ENCODE measurements at places on chromosomes 11 and 22.

- no peak for DNase-seq
Measured at GRCh38 chr22:22939588-22940368, 52.2 kb downstream of the IGLL5 start.

- no peak for DNase-seq
Measured at GRCh38 chr22:17851759-17852158, 77.5 kb upstream of the BID start.

DNA sequence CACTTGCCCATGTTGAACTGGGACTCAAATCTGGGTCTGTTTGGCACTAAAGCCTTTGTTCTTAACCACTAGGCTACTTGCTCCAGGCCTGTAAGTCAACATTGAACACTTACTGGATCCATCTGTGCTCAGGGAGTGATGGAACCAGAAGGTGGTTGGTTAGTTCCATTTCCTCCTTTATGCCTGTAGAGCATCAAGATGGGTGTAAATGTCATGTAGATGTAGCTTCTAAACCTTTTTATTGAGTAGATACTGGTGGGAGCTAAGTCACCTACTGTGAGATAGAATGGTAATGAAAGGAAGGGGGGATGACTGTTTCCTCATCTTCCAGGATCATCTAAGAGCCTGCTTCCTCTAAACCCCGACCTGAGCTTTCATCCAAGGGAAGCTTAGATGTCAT, 38.6 kb upstream of the ALKBH3 start:
- no peak for DNase-seq

- no peak for DNase-seq
Measured at GRCh38 chr22:39024519-39025308, 3.8 kb downstream of the APOBEC3D start.

DNA sequence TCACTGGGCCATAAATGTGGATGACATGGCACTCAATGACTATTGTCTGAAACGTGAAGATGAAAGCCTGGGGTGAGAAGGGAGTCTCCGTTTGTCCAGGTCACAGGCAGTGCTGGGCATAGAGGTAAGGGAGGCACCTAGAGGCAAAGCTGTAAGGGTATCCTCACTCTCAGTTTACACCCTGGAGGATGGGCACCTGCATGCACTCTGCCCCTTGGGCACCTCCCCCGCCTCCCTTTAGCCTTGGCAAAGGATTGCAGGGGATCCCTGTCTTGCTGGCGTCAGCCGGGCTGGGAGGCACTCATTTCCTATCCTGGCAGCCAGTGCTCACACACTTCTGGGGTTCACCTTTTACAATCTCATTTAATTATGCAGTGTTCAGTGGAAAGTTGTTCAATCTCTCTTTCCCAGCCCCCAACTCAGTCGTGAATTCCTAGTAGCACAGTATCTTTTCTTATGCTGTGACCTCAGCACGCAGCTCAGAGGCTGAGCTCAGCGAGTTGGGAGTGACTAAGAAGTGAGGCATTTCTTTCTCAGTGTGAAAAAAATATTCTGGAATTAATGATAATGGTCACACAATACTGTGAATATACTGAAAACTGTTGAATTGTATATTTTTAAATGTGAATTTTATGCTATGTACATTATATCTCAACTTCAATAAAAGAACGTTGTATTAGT, 866.6 kb downstream of the BRD1 start:
- no peak for DNase-seq

- DNase-seq = no peak
Measured at GRCh38 chr11:38683484-38683883, 2085.4 kb upstream of the RAG2 start.

GRCh38 chr11:99432677-99433076, 411.9 kb downstream of the CNTN5 start:
- DNase-seq = no peak

GRCh38 chr22:48171271-48171691, 1408.8 kb downstream of the TBC1D22A start:
- no peak for DNase-seq

DNA sequence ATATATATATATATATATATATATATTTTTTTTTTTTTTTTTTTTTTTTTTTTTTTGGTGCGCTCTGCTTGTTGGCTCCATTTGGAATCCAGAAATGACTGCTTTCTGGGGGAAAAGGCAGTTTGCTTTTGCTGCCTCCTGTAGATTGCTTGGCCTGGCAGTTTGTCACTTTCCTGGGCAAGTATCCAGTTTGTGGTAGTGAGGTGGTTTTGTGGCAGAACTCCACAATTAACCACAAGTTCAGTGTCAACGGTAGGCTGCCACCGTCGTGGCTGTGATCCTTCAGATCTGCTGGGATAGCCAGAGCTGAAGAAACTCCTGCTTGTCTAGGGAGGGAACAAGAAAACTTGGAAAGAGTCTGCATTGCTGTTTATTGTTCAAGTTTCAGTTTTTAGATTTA, 5.0 kb upstream of the PDE3B start:
- DNase-seq = no peak

- DNase-seq = no peak
Measured at GRCh38 chr11:70621241-70621640, 222.9 kb downstream of the CTTN start.

- DNase-seq = no peak
Measured at GRCh38 chr11:17510507-17511206, 33.6 kb downstream of the USH1C start.

GRCh38 chr11:71505001-71505400, 22.1 kb upstream of the KRTAP5-7 start:
- no peak for DNase-seq

GRCh38 chr11:57560146-57560545, 7.3 kb downstream of the UBE2L6 start:
- no peak for DNase-seq

DNA sequence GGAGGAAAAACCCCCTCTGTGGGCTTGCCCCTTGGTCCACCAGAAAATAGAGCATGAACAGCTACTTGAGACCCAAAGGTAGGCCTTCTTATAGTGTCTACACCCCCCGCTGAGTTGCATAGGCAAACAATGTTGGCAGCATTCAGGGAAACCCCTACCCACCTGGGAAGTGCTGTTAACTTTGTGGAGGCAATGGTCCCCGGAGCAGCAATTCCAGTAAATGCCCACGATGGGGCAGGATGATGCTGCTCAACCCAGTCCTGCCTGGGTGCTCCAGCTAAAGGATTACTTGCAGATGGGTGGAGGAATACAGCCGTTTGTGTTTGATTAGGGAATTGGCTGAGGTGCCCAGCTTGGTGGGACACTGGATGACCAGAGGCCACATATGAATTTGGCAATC, 381.3 kb upstream of the ANO5 start:
- DNase-seq = no peak

- no peak for DNase-seq
Measured at GRCh38 chr11:60977224-60977623, 5.7 kb downstream of the CD6 start.

DNA sequence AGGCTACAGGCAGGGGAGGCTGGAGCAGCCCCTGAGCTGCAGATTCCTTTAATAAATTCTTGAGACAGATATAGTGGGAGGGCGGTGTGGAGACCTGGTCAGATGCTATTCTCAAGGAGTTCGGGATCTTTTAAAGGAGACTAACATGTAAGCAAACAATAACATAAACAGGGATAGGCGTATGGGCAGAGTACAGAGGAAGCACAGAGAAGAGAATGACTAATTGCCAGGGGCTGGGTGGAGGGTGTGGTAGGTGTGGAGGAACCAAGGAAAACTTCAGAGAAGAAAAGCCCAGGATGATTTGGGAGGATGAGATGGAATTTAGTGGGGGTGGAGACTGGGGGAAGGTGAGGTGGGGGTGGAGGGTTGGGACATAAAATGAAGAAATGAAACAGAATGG, 9.7 kb upstream of the HEPHL1 start:
- no peak for DNase-seq

DNA sequence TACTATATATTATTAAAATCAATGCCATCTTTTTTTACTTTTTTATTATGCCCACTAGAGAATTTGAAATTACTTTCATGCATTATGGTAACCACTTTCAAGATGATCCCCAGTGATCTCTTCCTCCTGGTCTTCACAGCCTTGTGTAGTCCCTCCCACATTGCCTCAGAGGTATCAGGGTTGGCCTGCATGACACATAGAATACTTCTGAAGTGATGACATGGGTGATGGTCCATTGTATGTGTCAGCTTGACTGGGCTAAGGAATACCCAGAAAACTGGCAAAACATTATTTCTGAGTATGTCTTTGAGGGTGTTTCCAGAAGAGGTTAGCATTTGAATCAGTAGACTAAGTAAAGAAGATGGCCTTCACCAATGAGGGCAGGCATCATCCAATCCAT, 14.2 kb upstream of the ISX start:
- DNase-seq = no peak

DNA sequence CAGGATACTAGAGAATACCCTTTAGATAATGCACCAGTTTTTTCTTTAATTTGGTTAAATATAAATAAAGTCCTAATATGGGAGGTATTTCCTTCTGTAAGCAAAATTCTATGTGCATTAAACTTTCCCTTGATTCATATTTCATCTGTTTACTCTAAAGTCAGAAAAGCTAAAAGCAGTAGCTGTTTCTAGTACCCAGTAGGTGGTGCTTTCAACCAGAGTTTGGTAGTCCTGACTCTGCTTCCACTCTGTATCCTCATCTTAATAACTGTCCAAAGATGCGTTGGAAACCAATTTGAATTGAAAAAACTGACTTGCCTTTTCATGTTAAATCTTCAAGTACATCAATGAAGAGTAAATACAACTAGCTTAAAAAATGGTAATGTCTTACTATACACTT, 1065.2 kb downstream of the JRKL start:
- no peak for DNase-seq

DNA sequence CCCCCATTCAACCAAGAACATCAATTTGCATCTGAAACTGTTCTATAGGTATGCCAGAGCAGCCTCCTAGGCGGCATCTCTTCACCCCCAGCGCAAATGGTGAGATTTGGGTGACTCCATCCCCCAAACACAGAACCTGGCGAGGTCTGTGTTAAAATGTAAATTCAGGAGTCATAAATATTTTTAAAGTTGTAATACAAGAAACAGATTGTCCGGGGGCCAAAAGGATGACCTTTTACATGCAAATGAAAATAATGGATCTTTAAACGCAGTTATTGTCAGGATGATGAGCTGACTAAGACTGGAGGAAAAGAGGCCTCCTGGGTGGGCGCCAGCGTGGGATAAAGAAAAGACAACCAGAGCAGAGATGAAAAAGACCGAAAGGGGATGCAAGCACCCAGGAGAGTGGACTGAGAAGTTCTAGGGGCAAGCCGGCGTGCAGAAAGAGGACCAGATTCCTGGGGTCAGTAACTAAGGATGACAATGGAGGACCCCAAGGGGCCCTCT, 16.0 kb upstream of the ADA2 start:
- no peak for DNase-seq

DNA sequence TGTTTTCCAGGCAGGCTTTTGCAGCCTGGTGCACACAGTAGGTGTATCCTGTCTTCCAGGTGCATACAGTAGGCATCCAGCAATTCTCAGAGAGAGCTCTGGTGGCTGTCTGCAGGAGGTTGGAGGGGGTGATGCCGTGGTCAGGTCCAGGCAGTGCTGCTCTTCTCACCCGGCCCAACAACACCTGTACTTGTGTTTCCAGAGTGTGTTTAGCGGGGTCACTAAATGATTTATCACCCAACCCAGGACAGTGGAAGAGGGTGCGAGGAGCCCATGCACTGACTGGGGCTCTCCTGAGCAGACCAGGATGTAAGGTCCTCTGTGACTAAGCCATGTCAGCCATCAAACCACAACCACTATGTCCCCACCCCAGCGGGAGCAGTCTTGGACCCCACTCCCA, 18.6 kb upstream of the FGF3 start:
- DNase-seq = no peak

- no peak for DNase-seq
Measured at GRCh38 chr22:38827510-38827909, 16.3 kb downstream of the NPTXR start.

DNA sequence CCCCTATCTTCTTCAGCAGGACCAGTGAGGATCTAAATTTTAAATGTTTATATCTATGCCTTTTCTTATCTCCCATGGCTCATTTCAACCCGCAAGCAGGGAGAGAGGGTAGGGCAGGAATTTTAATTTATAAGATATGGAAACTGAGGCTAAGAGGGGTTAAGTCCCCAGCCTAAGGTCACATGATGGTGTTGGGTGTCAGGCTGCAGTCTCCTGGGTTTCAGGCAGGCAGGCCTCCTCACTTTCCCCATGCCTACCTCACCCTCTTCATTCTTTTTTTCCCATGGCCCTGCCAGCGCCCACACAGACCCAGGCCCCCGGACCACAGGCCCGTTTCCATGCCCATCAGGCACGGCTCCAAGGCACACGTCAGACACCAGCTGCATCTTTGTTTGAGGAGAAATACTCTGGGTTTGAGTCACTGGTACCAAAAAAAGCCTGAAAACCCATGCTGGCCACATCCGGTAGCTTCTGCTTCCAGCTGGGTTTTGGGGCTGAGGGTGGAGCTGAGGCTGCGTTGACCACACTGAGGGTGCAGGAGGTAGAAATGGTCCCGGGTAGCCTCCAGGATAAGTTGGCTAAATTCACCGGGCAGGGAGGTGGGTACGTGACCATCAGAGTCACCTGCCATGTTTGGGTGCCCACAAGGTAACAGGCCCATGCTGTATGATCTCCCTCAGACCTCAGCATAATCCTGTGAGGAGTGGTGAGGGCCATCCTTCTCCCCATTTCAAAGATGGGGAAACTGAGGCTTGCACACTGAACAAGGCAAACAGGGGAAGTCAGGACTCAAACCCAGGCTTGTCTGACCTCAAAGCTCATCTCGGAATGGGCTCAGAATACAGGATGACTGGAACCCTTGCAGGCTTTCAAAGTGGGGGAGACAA, 7.5 kb downstream of the CRYBB1 start:
- no peak for DNase-seq

- DNase-seq = no peak
Measured at GRCh38 chr11:123558536-123559315, 95.7 kb downstream of the SCN3B start.

GRCh38 chr22:47593291-47593690, 830.8 kb downstream of the TBC1D22A start:
- no peak for DNase-seq

GRCh38 chr11:71441251-71441650, 6.9 kb downstream of the DHCR7 start:
- no peak for DNase-seq

- no peak for DNase-seq
Measured at GRCh38 chr11:5818245-5818886, 9.6 kb downstream of the OR52N2 start.

GRCh38 chr22:25102722-25103121, 96.9 kb upstream of the CRYBB3 start:
- DNase-seq = no peak

- no peak for DNase-seq
Measured at GRCh38 chr22:38613588-38613987, 42.6 kb downstream of the FAM227A start.

GRCh38 chr22:19679522-19680101, 34.7 kb upstream of the SEPTIN5 start:
- DNase-seq = no peak

GRCh38 chr22:39216143-39216490, 28.7 kb downstream of the PDGFB start:
- no peak for DNase-seq

GRCh38 chr22:24471570-24471969, 23.6 kb upstream of the UPB1 start:
- DNase-seq = no peak
